Tibial artery (tissue), 4 donors: ENCODE measurements at places on chromosomes 1 and 21.

GRCh38 chr1:4743978-4744750 is 89.8 kb downstream of the AJAP1 start:
- no peak for DNase-seq

DNA sequence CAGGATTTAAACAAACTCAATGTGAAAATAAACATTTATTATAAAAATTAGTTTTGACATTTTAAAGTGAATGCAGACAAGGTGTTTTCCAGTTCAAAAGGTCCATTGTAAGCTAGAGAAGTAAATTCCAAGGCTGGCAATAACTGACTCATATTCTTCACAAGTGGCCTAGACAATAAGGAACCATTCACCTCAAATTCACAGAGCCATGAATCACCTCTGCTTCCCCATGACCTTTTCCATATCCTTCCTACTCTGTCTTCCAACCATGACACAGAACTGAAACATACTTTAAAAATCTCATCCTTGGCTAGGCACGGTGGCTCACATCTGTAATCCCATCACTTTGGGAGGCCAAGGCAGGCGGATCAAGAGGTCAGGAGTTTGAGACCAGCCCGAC is 24.8 kb downstream of the F11R start:
- no peak for DNase-seq

- DNase-seq: no peak
These were observed 664.0 kb downstream of the SMYD3 start for GRCh38 chr1:245843101-245843500.

DNA sequence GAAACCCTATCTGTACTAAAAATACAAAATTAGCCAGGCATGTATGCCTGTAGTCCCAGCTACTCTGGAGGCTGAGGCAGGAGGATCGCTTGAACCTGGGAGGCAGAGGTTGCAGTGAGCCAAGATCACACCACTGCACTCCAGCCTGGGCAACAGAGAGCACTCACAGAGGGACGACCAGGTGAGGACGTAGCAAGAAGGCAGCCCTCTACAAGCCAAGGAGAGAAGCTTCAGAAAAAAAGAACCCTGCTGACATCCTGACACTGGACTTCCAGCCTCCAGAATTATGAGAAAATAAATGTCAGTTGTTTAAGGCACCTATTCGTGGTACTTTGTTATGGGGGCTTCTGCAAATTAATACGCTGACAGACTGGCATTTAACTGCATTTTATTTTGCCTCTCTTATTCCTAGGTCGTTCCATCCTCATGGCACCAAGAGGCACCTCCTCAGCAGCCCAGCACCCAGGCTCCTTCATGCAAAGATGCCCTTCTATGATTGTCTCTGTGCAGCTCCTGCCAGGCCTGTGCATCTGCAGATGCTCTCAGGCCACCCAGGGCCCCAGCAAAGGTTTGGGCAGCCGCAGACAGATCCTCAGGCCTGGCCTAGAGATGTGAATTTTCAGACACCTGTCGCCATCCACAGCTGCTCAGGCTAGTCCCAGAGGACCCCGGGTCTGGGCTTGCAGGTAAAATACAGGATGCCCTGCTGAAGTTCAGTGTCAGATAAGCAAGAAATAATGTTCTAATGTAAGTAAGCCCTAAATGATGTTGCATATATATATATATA is 86.0 kb upstream of the COX20 start:
- no peak for DNase-seq

DNA sequence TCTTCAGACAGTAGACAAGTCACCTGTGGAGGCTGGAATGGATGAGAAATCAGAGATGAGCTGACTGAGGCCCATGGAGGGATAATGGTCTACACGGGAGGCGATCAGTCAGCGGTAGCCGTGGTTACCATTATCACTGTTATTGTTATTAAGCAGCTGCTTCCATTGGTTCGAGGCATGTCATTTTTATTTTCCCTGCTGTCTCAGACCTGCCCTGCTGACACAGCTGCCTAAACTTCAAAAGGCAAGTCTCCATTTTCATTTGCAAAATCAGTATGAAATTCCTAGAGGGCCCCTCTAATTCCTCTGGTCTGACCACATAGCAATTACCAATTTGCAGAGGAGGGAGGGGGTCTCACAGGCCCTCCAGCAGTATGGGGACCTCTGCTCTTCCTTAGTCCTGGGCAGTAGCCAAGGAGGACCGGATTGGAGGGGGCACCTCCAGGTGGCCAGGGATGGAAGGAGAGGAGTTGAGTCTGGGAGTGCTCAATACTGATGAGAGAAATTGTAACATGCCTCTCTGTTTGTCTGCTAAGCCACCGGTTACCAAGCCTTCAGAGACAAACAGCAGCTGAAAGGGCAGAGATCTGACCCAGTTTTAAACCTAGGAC is 184.2 kb downstream of the TRABD2B start:
- DNase-seq: no peak

- no peak for DNase-seq
These were observed 15.0 kb upstream of the ZZZ3 start for GRCh38 chr1:77697441-77697840.

DNA sequence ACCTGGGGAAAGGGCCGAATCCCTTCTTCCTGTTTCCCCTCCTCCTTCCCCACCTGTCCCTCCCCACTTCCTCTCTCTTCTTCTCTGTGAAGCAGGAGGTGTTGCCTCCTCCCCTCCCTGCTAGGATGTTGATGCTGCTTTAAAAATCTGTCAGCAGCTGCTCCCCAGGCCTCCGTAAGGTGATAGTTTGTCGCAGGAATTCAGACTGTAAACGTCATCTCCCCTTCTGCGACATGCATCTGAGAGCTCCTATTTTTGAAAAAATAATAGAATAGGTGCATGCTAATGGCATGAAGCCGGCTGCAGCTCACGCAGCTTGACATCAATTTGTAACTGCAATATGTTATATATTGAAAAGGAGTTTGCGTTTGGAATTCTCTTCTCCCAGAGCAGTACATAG is 70.1 kb downstream of the KAZN start:
- DNase-seq: no peak

DNA sequence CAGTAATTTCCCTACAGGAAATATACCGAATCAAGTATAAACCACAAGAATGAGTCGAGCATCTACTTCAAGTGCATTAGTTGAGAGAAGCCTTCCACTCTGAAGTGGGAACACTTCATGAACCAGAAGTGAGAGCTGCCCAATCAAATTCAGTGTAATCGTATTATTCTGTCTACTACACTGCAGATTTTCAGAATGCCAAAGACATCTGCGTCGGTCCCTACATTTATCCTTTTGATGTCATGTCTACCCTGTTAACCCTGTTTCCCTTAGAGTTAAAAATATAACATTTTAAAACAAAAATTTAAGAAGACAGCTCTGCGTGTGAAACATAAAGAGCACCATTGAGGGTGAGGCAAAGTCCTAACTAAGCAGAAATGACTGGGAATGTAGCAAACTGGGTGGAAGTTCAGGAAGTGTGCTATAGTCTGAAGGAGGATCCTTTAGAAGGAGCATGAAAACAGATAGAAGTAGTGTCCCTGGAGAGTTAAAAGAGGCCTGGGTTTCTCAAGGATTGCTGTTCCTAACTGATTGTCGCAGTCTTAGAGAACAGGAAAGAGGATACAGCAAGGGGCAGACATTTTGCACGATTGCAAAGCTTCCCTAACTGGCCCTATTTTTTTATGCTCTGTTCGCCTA is 291.2 kb downstream of the PTPRC start:
- no peak for DNase-seq

GRCh38 chr1:181630398-181630797 is 147.1 kb downstream of the CACNA1E start:
- DNase-seq: no peak

DNA sequence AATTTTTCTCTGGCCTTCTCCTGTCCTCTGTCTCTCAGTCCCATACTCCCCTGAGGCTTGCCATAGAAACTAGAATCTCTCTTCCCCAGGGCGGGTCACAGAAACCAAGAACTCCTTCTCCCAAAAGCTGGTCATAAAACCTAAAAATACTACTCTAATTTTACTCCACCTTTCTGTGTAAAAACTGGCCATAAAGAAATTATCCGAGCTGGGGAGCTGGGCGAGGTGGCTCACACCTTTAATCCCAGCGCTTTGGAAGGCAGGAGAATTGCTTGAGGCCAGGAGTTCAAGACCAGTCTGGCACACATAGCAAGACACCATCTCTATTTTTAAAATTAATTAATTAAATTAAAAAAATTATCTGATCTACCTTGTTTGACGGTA is 3.0 kb downstream of the ALG14 start:
- no peak for DNase-seq

GRCh38 chr1:170354690-170355089 is 177.3 kb upstream of the GORAB start:
- no peak for DNase-seq

- no peak for DNase-seq
These were observed 41.7 kb downstream of the HUNK start for GRCh38 chr21:31914472-31914871.

- DNase-seq: peak; percentile 37
These were observed 399.5 kb downstream of the MATN1 start for GRCh38 chr1:30323841-30324240.

- no peak for DNase-seq
These were observed 14.9 kb downstream of the UTP11 start for GRCh38 chr1:38027201-38028104.

DNA sequence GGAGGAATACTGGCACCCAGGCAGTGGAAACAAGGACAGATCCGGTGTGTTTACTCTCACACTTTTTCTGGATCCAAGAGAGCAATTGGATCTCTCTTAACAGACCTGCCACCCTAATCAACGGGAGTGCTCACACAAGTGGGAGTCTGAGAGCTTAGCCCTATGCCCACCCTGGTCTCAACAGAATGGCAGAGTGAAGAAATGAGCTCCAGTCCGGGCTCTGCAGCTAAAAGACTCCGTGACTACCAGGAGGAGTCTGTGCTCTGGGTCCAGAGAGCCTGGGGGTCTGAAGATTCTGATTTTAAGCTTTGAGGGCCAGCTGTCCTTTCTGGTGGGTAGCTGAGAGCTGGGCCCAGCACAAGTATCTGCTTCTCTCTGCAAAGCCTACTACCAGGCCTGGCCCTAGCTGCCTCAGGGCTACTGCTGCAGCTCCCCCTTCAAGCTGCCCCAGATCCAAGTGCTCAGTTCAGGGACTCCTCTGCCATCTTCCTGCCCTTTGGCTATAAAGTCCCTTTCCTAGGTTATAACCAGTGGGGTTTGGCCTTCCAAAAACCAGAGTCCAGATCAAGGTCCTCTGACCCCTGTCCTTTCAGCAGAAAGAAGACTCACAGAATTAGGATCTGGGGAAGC is 3.9 kb downstream of the S100A9 start:
- DNase-seq: no peak

DNA sequence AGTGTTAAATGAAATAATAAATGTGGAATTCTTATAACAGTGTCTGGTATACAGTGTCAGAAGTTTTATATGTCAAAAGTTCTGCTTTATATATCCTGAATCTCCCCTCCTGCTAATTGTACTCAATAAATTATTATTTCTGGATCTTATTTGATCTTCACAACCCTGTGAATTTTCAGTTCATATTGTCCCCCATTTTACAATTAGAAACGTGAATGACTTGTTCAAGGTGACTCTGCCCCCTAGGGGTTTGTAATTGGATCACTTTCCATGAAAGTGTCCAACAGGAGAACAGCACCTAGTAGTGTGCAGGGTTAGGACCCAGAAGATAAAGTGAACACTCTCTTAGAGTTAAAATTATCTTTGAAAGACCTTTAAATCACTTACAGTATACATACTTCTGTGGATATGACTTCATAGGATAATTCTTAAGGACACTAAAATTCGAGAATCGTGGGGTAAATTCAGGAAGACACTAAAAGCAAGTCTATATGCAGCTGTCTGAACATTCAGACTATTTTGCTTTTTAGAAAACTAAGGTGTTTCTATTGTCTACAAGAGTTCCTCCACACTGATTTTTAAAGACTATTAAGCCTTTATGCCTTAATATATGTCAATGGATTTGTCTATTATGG is 4.5 kb upstream of the DDR2 start:
- DNase-seq: no peak

GRCh38 chr21:38948377-38949069 is 142.8 kb downstream of the ETS2 start:
- DNase-seq: no peak

GRCh38 chr1:169809370-169810095 is 14.8 kb upstream of the METTL18 start:
- DNase-seq: no peak

GRCh38 chr21:46372014-46372485 is 48.1 kb downstream of the PCNT start:
- DNase-seq: no peak

GRCh38 chr1:1664941-1665814 is 6.4 kb upstream of the CDK11B start:
- DNase-seq: peak; percentile 63

DNA sequence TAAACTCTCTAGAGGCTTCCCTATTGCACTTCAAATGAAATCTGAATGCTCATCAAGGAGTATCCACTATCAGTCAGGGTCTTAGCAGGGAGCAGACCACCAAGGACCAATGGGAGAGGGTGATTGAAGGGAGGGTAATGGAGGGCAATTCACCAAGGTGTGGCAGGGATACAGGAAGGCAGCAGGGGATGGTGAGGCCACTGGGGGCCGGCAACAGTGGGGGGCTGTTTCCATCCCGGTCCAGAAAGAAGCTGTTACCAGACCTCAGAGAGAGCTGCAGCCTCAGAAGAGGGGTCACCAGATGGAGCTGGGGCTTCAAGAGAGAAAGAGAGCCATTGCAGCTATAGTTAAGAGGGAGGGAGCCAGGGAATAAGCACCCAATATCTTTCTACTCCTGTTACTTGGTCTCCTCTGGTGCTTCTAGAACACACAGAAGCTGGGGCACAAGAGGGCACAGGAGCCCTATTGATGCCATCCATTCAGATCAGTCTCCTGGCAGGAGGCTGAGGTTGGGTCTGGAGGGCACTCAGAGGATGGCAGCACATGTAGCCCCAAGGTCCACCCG is 417.6 kb downstream of the PTPRU start:
- DNase-seq: no peak

GRCh38 chr1:156284757-156285156 is 632 bp downstream of the TMEM79 start:
- DNase-seq: no peak

GRCh38 chr1:11178021-11179015 is 10.8 kb upstream of the ANGPTL7 start:
- DNase-seq: no peak

DNA sequence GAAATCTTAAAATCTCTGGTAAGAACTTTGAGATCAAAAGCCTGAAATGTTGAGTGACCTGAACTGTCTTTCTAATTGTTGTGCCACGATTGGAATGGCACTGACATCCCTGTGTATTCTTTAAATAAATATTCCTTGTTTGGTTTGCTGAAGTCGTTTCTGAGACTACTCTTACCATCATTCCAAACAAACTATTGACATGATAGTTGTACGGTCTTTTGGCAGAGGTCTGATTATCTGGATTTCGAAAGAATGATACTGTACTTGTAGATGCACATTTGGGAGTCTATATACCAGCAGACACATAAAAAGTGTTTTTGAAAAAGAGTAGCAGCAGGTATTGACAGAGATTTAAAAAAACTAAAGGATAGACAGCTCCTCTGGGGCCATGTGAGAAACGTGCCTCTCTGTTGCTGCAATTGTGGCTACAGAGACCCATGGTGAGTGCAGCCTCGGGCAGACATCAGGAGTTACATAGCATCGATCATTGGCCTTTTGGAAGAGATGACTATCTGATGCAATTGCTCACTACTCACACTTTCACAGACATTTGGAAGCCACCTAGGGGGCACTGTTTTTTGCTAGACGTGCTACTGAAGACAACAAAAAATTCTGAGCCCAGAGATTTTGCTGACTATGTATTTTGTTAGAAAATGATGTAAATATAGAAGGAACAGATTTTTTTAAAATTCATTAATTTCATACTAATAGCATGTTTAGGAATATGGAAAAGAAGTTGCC is 464.5 kb downstream of the KCNT2 start:
- DNase-seq: no peak
